ENCODE measurements at places on chromosomes 2 and 18.
A peak's percentile ranks its signal among the peaks of the same experiment; 100 is the strongest.

GRCh38 chr2:182883451-182883850, 17.0 kb upstream of the FRZB start:
- no peak for DNase-seq

DNA sequence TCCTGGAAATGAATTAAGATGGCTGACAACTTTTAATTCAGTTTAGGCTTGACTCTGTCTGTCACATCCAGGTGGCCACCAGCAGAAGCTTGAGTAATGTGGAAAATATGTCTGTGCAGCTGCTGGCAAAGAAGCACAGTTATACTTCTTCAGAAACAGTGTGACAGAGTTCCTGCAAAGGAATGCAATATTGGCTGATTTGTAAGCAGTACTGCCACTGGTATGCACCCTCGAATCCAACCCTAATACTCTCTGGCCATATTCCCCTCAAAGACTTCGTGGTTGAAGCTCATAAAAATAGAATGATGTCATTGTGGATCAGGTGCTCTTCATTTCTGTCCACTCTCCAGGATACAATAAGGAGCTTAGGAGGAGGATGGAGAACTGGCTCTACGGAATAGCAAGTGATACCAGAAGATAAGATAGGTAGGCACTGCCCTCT, 86.2 kb downstream of the METTL8 start:
- DNase-seq = no peak

DNA sequence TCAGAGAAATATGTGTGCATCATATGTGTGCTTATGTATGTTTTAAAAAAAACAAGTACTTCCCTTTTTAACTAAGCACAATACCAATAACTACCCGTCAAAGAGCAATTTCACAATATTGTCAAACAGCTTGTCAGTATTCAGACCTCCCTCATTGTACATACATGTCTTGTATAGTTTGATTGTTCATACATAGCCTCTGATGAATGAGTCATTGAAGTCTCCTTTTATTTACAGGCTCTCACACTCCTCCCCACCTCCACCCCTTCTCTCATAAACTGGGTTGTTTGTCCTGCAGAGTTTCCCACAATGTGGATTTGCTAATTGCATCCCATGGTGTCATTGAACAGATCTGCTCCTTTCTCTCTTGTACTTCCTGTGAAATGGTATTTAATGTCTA, 132.8 kb upstream of the L3MBTL4 start:
- no peak for DNase-seq

GRCh38 chr2:102783506-102784183, 21.8 kb downstream of the TMEM182 start:
- no peak for DNase-seq

DNA sequence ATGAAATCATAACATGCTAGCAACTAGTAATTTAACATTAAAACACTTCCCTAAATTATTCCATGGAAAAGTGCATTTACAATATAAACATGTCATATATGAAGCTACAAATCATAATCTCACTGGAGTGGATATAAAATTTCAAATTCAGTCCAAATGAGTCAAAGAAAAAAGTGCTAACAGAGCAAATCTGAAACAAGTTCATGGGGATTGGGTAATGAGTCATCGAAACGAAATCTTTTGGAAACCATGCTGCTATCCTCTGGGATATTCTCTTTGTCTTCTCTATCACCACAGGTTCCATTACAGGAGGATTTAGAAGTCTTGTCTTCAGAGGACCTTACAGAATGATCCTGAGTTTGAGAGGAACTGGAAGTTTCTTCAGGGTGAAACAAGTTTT, 34.1 kb downstream of the STK17B start:
- DNase-seq = no peak

DNA sequence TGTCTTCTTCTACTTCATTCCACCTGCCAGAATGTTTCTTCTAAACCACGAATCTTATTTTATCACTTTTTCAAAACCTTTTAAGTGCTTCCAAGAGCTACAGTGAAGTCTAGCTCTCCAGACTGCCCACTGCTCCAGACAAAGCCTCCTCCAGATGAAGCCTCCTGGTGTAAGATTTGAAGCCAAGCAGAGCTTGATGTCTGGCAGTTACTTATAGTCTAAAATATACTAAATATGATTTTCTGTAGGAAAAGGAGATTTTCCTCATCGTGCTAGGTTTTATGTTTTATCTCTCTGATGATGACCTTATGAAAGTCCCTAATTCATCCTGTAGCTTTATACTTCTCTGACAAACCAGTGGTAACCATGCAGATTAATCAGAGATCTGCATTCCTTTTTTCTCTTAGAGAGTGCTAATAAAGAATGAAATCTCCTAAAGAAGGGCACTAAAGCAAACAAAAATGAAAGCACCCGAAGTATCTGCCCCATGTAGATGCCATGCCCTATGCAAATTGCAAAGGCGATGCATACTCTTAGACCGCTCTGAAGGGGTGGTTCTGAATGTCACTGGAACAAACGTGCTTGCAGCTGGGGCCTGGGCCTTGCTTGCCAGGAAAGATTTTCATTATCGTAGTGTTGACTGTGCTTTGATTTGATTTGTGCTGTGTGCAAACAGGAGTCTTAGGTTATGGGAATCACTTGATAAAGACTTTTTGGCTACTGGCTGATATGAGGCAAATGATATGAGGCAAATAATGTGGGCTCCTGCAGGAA, 314.2 kb downstream of the PID1 start:
- no peak for DNase-seq

GRCh38 chr18:24019641-24020331, 5.2 kb downstream of the TTC39C start:
- DNase-seq = no peak

DNA sequence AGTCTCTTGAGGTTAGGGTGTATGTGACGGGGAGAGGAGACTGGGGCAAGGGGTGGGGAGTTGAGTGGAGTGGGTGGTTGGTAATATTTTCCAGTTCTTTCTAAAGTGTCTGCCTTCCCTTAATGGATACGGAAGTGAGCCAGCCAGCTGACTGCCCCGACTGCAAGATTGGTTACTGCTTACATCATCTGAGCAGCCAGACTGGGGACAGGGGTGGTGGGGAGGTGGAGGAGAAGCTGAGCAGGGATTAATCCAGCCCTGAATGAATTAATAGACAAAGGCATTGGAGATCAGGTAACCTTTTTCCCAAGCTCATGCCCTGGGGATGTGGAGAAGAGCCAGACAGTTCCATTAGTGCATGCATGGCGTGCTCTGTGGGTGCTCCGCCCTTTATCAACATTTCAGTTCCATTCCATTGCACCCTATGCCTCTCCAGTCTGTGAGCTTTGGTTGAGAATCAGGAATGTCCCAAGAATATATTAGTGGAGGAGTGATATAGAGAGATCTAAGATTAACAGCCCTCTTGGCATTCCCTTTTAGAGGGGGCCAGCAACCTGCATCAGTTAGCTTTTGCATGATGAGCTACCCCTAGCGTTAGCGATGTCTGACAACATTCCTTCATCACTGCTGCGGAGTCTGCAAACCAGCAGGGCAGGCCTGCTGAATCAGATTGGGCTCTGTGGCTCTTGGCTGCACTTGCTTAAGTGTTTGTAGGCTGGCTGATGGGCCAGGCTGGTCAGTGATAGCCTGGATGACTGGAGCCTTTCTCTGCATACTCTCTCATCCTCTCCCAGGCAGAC, 67.4 kb downstream of the TNP1 start:
- no peak for DNase-seq

- no peak for DNase-seq
These were observed 90.4 kb downstream of the SCN3A start for GRCh38 chr2:165113414-165113813.

DNA sequence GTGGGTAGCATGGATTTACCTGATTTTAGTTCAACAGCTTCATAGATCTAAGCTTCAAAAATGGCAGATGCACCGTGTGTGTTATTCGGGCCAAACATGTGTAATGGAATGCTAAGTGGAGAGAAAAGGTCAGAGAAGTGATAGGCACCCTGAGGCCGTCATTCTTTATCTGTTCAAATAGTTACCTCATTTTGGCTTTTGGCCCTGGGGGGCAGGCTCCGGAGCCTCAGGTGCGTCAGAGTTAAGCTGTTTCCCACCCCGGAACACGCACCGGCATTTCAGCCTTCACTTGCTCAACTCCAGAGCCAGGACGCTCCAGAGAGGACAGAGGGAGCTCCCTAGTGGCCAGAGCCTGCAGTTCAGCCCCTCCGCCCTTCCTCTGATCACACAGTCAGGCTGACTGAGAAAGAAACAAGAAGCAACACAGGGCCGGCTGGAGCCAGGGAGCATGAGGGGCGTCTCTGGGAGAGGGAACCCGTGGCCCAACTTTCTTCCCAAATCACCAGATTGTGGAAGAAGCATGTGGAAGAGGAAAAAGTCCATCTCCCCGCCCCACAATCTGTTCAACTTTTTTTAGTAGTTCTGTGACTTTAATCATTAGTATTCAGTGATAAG, 135.2 kb upstream of the EPC2 start:
- DNase-seq = peak; percentile 86

DNA sequence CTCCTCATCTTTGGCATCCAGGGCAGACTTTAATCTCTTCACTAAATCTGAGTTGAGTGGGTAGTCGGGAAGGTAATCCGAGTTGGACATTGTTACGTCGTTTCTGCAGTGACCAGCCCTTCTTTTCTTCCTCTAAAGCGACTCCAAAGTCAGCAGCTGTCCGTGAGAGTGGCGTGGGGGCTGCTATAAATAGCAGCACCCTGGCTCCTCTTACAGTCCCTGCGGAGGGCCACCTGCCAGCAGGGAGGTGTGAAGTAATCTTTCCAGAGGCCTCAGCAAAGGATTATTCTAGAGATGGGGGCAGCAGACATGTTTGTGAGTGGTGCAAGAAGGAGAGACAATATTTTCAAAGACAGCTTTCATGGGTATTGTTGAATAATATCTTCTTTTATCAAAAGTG, at the start of gene ASB18:
ASB18 (minus strand) TSS at position 151 of the 400 bp plus-strand sequence; CDS start at position 90, 61 bp downstream.
- DNase-seq = no peak

- DNase-seq = no peak
These were observed 196.8 kb downstream of the EXOC6B start for GRCh38 chr2:72629062-72629461.

GRCh38 chr2:39688181-39688580, 22.5 kb downstream of the TMEM178A start:
- no peak for DNase-seq

GRCh38 chr2:36238106-36238505, 117.5 kb upstream of the CRIM1 start:
- DNase-seq = no peak

- DNase-seq = no peak
These were observed 1026.6 kb upstream of the DDX18 start for GRCh38 chr2:116787848-116788247.

GRCh38 chr2:202154613-202155012, 81.6 kb downstream of the KIAA2012 start:
- no peak for DNase-seq

- no peak for DNase-seq
These were observed 6.8 kb downstream of the MAT2A start for GRCh38 chr2:85545780-85546240.

DNA sequence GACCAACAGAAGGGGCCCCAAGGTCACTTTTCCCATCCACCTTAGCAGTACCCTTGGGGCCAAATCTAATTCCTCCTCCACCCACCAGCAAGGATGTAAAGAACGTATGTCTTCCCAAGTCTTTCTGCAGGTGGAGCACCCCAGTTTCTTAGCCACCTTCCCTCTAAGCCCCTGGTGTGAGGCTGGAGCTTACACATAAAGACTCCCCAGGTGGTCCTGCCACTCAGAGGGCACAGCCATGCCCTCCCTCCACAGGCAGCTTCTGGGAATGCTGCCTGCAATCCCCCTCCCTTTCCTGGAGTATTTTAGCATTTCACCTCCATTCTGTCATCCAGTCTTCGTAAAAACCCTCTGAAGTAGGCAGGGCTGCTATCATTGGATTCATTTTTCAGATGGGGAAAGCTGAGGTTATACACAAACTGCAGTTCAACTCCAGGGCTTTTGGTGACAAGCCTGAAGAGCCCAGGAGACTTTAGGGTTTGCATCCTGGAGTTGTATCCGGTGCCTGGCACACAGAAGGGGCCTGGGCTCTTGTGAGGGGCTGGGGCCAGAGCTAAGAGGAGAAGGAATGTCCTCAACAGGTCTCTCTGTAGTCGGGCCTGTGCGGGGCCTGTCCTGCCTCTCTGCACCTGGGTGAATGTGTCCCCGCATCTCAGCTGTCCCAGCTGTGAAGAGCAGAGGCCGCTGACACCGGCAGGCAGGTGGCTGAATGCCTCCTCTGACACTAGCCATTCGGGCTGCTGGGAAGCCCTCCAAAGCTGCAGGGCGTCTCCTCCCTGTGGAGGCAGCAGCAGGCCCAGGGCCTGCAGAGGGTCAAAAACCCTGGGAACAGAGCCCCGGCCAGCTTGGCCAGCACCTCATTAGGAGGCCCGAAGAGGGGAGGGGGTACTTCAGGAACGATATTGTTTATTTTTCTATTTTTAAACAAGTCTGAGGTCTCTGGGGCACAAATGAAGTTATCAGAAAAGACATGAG, 27.6 kb downstream of the CIB4 start:
- no peak for DNase-seq

DNA sequence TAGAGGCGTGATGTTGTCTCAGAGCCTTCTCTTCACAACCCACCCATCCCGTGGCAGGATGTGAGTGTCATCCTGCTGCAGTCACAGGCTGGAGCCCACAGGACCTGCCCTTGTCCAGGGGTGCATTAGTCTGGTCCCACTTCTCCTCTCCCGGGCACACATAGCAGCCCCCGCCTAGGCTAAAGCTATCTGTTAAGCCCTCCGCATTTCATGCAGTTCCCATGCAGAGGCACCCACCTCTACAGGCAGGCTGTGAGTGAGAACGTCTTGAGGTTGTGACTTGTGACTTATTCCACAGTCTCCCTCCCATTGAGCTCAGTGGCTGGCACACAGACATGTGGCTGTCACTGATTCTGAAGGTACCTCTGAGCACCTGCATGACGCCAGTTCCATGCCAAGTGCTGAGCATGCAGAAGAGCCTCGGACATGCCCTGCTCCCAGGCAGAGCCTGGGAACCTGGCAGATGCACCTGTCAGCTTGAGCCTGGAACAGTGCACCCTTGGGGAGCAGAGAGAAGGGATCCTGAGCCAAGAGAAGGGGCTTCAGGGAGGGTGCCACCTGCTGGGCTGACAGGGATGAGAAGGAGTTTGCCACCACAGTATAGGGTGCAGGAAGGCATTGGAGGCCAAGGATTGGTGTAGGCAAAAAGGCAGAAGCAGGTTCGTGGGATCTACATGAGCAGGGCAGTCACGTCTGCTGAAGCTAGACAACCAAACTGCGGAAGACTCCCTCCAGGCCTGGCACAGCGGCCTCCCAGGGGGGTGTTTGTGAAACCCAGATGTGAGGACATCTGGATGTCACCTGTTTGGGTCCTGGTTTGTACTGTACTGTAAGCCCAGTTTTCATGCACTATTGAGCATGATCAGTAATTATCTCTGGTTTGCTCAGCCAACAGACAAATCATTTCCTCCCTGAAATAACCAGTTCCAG, 213.6 kb downstream of the GLI2 start:
- DNase-seq = peak; percentile 65

GRCh38 chr2:54649191-54649590, 74.3 kb upstream of the EML6 start:
- no peak for DNase-seq

DNA sequence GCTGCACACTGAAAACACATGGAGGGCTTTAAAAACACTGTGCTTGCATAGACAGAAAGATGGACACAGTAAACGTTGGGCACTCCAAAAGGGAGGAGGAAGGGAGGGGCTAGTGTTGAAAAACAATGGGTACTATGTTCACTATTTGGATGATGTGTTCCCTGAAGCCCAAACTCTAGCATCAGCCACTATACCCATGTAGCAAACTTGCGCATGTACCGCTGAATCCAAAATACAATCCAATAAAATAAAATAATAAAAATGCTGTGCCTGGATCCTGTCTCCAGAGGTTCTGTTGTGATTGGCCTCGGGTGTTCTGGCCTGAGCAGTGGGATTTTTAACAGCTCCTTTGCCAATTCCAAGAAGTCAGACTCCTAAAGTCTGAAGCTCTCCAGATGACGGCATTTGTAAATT, 166.0 kb downstream of the TMEM182 start:
- DNase-seq = no peak

GRCh38 chr2:101474731-101475384, at the start of gene RFX8:
RFX8 (minus strand) TSS chr2:101475112; CDS start chr2:101466848, 8,264 bp downstream.
- DNase-seq = no peak

All from HuH-7 (cell line).